ENCODE measurements at places on chromosomes 7 and 10.

- DNase-seq, result no peak
These were observed 12.6 kb upstream of the PRPS1L1 start for GRCh38 chr7:18040196-18040595.

DNA sequence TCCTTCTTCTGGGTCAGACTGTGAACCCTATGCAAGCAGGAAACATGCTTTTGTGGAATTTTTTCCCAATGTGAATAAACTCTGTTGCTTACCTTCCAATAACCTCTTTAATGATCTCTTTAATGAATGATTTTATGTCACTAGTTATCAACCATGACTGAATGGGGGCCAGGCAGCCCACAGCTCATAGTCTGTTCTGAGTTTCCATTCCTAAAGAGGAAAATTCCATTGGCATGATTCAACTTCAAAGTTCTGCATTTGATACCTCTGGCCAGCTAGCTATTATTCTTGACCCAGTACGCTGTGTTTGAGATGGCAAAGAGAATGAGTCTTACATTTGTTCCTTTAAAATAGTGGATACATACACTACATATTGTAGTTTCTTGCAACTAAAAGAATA lies 867.8 kb upstream of the CELF2 start:
- no peak for DNase-seq

- no peak for DNase-seq
These were observed 64.4 kb upstream of the ADGRA1 start for GRCh38 chr10:133023216-133023843.

- DNase-seq, result no peak
These were observed at the start of gene DPY19L1 for GRCh38 chr7:35037211-35037525. DPY19L1 (minus strand) TSS chr7:35037485; CDS start chr7:35037394, 91 bp downstream.

DNA sequence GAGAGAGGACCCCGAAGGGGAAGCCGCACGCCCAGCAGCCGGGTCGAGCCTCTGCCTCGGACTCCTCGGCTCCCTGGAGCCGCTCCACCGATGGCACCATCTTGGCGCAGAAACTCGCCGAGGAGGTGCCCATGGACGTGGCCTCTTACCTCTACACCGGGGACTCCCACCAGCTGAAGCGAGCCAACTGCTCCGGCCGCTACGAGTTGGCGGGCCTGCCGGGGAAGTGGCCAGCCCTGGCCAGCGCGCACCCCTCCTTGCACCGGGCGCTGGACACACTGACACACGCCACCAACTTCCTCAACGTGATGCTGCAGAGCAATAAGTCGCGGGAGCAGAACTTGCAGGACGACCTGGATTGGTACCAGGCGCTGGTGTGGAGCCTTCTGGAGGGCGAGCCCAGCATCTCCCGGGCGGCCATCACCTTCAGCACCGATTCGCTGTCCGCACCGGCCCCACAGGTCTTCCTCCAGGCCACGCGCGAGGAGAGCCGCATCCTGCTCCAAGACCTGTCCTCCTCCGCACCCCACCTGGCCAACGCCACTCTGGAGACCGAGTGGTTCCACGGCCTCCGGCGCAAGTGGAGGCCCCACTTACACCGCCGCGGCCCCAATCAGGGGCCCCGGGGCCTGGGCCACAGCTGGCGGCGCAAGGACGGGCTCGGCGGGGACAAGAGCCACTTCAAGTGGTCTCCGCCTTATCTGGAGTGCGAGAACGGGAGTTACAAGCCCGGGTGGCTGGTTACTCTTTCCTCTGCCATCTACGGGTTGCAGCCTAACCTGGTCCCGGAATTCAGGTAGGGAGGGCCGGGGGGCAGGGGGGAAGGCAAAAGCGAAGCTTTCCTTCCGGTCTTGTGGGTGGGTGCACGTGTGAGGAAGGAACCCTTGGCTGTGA lies 973 bp downstream of the GPR158 start:
- DNase-seq, result no peak

Measured in T-helper 22 cell (primary cell).